ENCODE measurements at places on chromosomes 12 and 14.

- no peak for DNase-seq
Measured at GRCh38 chr12:82672811-82673495, 13.8 kb upstream of the TMTC2 start.

DNA sequence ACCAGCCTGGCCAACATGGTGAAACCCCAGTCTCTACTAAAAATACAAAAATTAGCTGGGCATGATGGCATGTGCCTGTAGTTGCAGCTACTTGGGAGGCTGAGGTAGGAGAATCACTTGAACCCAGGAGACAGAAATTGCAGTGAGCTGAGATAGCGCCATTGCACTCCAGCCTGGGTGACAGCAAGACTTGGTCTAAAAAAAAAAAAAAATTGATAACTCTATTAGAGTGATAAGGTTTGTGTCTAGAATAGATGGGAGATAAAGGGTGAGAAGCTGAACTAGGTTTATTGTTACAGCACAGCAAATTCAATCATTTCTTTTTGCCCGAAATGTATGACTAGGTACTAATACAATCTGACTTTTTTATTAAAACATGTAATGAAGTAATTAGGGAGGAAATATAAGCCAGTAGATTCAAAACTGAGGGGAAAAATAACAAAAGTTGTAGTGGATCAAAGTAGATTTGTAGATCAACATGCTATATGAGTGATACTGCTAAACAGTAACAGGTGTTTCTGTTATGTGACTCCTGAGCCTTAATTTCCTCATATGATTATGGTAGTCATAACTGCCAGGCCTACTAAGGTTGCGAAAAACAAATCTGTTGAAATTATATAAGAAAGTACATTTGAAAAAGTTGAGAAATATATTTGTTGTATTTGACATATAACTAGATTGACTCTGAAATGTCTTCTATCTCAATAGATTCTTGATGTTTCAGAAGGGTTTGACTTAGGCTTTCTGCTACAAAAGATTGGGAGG is 83.6 kb downstream of the WNK1 start:
- DNase-seq = no peak

GRCh38 chr14:34199585-34199984 is 248.7 kb upstream of the EGLN3 start:
- DNase-seq = no peak

- no peak for DNase-seq
Measured at GRCh38 chr12:76450690-76451089, 102.5 kb upstream of the BBS10 start.

GRCh38 chr14:94043111-94043755 is 17.1 kb downstream of the OTUB2 start:
- DNase-seq = no peak

DNA sequence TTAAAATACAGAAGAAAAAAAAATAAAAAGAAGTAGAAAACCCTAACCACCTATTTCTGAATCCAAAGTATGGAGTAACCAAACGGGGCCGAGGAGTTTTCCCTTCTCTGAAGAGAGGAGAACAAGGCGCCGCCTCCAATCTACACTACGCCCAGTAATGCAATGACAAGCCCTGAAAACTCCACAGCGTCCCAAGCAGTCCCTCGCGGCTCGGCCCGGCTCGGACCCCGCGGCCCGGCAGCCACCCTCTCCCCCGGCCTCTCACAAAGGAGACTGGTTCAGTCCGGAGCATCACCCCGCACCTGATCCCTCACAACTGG is 371 bp downstream of the CHD8 start:
- no peak for DNase-seq

All from midbrain (tissue), 1 donor.